ENCODE measurements at places on chromosomes 1 and 21.

DNA sequence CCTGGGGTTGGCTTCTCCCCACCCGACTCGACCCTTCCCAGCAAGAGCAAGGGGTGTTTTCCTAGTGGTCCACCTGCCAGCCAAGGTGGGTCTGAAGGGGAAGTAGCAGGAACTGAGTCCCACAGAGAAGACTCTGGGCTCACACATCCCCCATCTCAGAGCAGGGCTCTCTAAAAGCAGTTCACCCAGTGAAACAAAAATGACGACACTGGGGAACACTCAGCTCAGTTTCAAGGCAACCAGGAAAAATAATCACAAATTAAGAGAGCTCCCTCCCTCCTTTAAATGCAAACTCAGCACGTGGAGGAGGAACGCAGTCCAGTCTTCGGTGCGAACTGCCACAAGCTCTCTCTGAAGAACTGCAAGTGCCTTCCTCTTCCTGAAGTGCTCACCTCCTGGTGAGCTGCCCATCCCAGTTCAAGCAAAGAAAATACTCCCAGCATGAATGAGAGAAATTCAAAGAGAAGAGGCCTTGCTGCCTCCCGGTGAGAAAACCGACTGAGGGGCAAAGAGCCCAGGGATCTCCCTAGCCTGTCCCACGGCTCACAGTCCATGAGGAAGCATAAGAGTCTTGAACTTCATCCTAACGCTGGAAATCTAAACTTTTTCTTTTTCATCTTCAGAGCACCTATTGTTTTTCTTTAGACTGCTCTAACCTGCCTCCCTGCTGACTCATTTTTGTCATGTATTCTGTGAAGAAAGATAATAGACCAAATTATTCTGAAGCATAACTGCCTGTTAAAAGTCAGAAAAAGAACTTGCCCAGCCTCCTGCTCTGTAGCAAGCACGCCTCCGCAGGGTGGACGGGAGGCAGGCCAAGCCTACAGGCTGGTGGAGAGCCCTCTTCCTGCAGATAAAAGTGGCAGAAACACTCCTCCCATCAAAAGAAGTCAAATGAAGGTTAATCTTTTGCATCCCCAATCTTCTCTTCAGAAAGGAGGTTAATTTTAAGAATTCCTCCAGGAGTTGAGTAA is 281.4 kb downstream of the HHIPL2 start:
- DNase-seq: no peak

- no peak for DNase-seq
These were observed 990 bp upstream of the NBL1 start for GRCh38 chr1:19643121-19643520.

DNA sequence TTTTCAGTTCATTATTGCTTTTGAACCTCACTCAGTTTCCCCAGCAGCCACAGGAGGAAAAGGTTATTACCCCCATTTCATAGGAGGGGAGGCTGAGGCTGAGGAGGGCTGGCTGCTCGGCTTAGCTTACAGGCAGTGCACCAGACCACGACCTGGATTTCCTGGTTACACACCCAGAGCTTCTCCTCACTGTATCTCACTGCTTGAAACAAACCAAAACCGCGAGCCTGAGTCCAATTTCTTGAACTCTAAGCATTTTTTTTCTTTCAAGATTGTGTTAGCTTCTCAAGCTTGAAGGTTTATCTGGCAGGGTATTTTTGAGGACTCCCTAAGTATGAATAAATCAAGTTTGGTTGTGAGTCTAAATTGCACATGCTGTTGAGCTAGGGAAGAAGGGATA is 188.9 kb upstream of the EDN2 start:
- DNase-seq: no peak

DNA sequence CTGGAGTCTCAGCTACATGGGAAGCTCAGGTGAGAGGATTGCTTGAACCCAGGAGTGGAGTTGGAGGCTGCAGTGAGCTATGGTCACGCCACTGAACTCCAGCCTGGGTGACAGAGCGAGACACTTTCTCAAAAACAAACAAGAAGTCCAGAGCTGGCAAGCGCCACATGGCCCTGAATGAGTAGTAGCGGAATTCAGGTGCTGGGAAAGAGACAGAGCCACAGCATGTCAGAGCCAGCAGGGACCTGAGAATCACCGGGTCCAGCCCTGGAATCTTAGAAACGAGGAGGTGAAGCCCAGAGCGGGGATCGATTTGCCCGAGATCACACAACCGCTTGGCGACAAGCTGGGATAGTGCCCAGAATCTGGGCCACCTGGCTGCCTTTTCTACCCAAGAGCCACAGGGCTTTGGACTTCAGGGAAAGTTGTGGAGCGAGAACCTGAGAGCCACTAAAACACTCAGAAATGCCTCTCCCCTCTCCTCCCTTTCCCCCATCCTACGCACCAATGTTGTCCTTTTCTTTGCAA is 9.8 kb downstream of the ARL8A start:
- DNase-seq: no peak

DNA sequence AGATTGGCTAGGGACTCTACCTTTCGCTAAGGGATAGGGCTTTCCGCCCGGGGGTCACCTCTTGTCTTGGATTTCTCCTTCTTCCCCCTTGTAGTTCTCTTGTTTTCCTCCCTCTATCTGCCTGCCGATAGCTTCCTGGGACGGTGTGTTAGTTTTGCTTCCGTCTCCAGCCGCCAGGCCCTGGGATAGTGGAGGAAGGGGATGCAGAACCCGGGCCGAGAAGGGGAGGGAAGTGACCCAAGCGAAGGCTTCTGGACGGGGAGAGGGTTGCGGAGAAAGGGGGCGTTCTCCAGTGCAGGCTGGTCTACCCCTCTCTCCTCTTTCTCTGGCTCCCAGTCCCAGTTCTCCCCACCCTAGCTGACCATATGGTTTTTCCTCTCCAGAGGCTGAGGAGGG is 871 bp downstream of the TUFT1 start:
- DNase-seq: no peak

GRCh38 chr1:245550720-245551043 is 395.9 kb downstream of the KIF26B start:
- no peak for DNase-seq

GRCh38 chr1:18682375-18682774 is 51.7 kb downstream of the PAX7 start:
- DNase-seq: no peak

DNA sequence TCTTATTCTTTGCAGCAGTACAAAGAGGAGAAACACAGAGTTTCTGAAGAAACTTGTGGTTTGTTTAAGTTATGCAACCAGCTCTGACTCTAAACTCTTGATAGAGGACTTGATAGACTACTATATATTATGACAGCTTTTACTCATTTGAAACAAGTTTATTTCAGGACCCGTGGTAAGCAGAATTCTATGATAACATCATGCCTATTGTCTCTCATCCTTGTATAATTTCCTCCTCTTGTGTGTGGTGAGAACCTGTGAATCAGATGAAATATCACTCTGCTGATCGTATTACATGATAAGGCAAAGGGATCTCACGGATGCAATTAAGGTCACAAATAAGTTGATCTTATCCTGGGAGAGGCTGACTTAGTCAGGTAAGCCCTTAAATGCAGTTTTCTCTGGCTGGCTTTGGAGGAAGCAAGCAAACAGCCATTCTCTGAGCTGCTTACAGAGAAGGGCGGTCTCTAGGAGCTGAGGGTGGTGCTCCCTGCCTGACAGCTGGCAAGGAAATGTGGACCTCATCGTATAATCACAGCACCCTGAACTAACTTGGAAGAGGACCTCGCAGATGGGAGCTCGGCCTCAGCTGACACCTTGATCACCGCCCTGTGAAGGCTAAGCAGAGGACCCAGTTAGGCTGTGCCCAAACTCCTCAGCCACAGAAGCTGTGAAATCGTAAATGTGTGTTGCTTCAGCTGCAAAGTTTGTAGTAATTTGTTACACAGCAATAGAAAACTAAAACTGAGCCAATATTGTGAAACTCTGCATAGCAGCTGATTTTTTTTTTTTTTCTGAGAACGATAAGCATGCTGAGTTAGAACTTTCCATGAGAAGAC is 151.1 kb upstream of the DPT start:
- DNase-seq: no peak

DNA sequence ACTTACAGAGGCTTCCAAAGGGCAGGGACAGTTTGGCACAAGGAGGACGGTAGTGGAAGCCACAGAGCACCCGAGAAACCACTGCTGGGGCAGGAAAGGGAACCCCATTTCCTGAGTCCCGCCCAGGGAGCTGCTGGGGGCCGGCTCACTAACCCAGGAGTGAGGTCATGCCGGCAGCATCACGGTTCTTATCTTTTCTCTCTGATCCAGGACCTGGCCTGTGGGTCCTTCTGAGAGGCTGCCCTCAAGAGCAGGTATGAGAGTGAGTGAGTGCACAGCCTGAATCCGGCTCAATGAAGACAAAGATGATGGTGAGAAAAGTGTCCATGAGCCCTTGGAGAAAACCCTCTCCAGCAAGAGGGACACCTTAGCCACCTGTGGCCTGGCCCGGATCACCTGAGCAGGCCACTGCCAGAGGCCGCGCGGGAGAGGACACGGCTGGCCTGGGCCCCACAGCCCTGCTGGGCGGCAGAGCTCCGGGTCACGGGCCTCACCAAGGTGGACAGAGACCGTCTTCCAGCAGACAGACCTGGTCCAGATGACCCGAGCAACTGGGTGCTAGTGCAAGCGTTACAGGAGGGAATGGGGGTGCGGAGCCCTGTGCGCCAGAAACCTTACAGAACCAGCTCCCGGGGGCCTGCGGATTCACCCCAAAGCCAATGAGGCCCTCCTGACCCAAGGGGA is 94.9 kb downstream of the RIPK4 start:
- DNase-seq: no peak

DNA sequence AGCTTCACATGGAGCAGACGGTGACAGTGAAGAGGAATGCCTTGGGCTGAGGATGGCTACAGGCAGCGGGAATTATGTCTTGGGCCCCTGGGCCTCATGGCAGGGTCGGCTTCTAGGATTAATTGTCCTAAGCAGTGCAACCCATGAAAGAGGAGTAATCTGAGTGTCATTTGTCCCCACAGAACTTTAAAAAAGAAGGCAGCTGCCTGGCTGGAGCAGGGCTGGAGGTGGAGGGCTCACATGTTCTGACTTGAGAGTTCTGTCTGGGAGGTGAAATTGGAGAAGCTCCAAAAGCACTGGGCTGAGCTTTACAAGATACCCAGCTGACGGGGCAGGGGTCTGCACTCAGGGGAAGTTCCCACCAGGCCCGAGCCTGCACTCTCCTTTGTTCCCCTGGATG is 22.6 kb downstream of the CACNA1S start:
- no peak for DNase-seq

DNA sequence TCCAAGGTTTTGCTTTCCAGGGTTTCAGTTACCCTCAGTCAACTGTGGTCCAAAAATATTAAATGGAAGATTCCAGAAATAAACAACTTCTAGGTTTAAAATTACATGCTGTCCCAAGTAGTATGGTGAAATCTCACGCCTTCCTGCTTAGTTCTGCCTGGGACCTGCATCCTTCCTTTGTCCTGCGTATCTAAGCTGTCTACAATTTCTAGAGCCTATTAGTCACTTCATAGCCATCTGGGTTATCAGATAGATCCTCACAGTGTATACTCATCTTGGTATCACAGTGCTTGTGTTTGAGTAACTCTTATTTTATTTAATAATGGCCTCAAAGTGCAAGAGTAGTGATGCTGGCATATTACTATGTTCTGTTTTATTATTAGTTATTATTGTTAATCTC is 157.7 kb downstream of the ROR1 start:
- DNase-seq: no peak

All from GF-D8 (cell line).